HAP-1 (cell line): ENCODE measurements at places on chromosomes 6 and 20.

- no peak for DNase-seq
These were observed 36.6 kb downstream of the MTRES1 start for GRCh38 chr6:107064579-107065065.

GRCh38 chr20:13333793-13334192, 112.7 kb downstream of the ISM1 start:
- no peak for DNase-seq

GRCh38 chr6:127267646-127268625, 1.3 kb downstream of the RNF146 start:
- DNase-seq, result no peak

DNA sequence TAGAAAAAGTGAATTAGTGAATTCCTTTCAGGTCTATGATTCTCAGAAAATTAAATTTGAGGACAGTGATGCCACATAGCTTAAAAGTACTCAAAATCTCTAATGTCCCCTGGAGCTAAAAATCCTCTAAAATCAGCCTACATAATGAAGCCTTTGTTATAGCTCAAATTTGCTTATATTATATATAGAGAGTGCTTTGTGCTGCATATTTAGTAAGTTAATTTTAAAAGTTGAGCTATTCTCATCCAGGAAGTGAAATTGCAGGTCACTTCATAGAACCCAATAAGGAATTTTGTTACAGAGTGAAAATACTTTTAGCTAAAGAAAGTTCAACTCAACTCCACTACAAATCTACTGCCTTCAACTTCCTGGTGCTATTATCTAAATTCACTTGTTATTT, 507.5 kb upstream of the MAP3K7 start:
- DNase-seq, result no peak

DNA sequence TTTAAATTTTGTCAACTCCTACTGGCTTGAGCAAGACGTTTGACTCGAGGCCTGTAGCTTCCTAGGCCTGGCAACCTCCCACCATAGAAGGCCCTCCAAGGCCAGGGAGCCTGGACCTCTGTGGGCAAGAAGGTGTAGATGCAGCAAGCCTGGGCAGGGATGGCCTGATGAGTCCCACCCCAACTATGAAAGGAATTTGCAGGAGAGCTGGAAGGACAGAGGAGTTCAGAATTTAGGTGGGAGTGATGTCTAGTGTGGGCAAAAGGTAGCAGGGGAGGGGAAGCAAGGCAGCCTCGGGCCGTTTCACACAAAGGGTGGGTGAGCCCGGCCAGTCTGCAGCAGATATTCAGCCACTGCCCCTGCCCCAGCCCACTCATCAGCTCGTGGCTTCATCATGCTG, 245.2 kb downstream of the CDH26 start:
- no peak for DNase-seq

- no peak for DNase-seq
These were observed 2.2 kb upstream of the VEGFA start for GRCh38 chr6:43767553-43768505.

DNA sequence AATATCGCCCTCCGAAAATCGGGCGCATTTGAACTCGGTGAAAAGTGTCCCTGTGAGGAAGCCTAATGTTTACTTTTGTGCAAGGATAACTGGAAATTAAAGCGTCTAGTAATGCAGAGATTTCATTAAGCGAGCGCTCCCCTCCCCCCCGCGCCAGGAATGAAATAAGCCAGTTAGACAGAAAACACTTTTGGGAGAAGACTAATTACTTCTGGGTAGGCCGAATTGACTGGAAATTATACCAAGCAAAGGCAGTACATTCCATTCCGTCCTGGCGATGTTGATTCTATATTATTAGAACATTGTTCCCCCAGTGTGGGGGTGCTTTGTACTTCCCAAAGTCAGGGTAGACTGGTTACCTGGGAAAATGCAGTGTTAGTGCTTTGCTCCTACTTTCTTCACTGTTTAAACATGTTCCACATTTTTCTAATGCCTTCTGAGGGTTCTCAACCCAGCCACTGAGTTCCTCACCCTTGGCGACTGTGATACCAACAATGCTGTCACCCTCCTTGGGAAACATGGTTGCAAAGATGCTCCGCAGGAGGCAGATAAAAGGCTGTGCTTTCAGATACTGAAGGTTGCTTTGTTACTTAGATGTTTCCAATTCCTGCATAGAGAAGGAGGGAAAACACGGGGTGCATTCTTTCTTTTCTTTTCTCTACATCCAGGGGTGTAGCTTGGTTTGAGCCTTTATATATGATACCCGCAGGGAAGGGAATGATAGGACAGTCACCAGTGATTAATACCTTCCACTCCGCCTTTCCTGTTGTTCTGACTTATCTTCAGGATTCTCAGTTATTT, 2.6 kb downstream of the GJA1 start:
- no peak for DNase-seq

DNA sequence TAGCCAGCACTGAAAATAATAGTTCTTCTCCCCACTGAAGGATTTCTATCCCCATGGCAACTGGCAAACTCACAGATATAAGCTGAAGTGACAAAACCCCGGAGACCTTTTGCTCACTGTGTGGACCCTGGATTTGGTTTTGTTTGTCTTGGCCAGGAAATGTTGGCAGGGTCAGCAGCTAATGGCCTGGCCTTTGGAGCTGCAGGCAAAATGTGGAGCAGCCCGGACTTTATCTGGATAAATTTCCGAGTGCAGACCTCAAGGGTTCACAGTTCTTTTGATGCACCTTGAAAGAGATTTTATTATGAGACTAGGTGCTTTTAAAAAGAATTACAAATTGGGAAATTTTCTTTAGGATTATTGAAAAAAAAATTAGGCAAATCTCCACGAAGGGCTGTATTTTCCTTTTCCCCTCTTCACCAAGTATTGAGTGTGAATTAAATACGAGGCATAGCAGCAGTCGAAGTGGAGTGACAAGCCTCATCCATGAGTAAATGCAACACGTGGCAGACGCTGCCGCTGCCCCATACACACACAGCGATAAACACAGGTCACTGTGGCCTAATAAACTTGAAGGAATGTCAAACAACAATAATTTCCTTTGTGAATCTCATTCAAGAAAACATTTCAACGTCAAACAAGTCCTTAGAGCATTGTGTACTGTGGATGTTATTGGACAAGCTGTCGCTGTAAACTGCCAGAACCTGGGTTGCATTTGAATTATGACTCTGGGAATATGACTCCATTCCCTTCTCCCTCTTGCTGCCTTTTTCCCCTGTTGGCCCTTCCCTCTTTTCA, 35.1 kb upstream of the CCN6 start:
- peak; percentile 59 for DNase-seq

GRCh38 chr6:139590206-139590605, 215.8 kb upstream of the CITED2 start:
- no peak for DNase-seq

GRCh38 chr6:33710296-33711121, 991 bp downstream of the UQCC2 start:
- no peak for DNase-seq

- DNase-seq, result no peak
These were observed 35.3 kb upstream of the GFOD1 start for GRCh38 chr6:13522656-13523055.

GRCh38 chr6:120410586-120410985, 923.7 kb downstream of the TBC1D32 start:
- no peak for DNase-seq

- no peak for DNase-seq
These were observed 183.7 kb upstream of the PMEPA1 start for GRCh38 chr20:57893366-57893999.

GRCh38 chr6:147905711-147906110, 397.2 kb downstream of the SAMD5 start:
- no peak for DNase-seq

DNA sequence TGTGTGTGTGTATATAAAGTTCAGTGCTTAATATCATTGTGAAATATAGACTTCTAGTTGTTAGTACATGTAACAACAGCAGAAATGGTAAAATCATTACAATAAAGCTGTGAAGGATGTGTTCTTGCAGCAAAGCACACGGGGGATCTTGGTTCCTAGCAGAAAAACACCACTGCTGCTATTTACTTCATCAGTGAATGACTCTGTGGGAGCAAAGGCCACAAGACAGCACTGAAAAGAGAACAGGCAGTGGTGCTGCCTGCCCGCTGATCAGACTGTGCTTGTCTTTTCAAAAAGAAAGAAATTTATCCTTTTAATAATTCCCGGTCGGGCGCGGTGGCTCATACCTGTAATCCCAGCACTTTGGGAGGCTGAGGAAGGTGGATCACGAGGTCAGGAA, 689.9 kb upstream of the CITED2 start:
- DNase-seq, result no peak

DNA sequence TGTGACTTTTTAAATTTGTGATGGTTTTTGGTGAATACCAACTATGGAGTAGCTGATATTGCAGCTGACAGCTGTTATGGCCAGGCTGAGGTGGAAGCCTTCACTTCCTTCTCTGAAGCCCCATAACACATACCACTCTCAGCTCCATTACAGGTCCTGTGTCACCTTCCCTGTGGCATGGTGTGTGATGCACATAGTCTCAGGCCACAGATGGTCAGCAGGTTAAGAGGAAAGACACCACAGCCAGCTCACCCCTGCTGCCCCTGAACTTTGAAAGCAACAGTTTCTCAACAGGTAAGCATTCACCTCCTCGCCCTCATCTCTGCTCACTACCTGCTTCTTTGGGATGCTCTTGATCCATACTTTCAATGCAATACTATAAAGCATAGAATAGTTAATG, 7.7 kb downstream of the TXNDC5 start:
- DNase-seq, result no peak

DNA sequence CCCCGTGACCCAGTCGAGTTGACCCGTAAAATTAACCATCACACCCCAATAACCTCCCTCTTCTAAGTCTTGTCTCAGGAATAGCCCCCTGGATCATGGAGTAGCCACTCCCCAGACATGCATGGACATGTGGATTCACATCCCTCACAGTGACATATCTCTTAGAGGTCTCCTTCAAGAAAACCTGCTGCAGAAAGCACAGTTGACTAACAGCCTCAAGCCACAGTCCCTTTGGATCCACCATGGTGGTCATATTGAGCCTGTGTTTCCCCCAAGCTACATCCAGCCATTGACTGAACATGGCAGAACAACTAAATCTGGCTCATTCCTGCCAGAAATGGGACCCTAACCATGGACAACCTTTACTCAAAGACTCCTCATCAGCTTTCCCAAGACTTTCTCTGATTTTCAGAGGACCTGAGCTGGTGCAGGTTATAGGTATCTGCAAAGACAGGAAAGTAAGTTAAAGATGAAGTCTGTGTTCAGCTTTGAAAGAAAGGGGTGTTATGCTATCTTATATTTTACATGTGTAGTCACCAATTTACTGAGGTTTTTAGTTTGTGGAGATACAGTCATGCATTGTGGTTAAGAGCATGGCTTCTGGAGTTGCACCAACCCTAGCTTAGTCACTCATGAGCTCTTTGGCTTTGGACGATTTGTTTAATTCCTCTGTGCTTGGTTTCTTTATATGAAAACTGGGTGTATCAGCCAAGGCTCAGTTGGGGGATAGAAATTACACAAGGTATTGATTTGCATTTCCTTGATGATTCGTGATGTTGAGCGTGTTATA, 219.1 kb downstream of the MYLK4 start:
- DNase-seq, result no peak

GRCh38 chr6:131730264-131730663, 19.4 kb upstream of the CTAGE9 start:
- no peak for DNase-seq

DNA sequence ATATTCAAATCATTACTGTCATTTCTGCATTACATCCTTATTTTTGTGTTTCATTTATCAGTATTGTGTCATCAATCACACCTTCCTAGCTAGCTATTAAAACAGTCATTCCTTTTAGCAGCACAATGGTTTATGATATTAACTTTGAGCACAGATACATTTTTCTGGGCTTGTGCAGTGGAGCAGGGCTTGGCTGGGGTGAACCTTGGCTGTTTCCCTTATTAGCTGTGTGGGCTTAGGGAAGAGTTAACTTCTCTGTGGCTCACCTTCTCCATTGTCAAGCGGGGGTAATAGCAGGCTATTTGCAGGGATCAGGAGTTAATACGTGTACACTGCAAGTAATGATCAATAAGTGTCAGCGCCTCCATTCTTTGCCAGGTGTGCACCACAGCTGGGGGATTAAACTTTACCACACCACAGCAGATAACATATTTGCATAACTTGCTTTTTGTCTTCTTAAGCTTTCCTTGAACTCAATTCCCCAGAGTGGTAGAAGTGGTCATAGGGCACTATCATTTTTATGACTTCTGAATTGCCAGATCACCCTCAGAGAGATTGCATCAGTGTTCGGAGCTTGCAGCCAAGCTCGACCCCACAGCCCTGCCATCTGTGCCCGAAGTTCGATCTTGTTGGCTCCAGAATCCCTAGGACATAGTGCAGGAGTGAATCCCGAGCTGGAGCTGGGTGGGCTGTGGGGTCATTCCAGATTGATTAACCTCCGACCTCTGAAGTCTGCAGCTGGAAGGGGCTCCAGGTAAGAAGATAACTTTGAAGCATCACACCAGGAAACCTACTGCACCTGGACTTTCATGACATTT, 1.5 kb upstream of the PYGB start:
- no peak for DNase-seq

DNA sequence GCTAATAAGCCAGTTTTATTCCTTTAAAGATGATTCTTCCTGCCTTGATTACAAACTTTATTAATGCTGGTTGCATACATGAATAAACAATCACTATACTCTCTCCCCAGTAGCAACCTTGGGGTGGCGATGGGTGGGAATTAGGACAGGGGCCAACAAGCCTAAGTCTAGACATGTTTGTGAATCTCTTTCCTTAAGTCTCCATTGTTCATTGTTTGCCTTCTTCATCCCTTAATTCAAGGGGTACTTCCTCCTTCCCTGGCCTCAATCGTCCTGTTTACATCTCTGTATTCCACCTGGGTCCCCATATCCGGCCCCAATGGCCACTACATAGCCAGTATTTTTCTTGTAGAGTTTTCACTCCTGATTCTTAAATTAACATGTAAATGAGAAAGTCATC, 66.0 kb downstream of the ARHGAP18 start:
- peak; percentile 64 for DNase-seq

DNA sequence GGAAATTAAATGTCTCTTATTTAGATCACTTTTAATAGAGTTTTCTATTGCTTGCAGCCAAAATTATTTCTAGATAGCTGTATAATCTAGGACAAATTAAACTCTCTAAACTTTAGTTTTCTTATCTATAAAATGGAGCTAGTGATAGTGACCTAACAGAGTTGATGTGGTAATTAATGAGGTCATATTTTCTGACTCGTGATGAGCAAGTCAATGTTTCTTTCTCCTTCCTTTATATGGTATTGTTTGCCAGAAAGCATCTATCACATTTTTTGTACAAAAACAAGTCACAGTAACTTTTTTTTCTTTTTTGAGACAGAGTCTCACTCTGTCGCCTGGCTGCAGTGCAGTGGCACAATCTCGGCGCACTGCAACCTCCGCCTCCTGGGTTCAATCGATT, 267.7 kb downstream of the FARS2 start:
- DNase-seq, result no peak

- DNase-seq, result no peak
These were observed 128.4 kb upstream of the ESR1 start for GRCh38 chr6:151679081-151679480.

GRCh38 chr6:101069191-101069795, 188.2 kb upstream of the ASCC3 start:
- DNase-seq, result no peak
